ENCODE measurements at places on chromosomes 2 and 18.

- no peak for DNase-seq
Observed at GRCh38 chr2:196617430-196617829, 22.1 kb upstream of the CCDC150 start.

GRCh38 chr18:47560723-47561715 is 309.6 kb upstream of the SKOR2 start:
- DNase-seq, result no peak

DNA sequence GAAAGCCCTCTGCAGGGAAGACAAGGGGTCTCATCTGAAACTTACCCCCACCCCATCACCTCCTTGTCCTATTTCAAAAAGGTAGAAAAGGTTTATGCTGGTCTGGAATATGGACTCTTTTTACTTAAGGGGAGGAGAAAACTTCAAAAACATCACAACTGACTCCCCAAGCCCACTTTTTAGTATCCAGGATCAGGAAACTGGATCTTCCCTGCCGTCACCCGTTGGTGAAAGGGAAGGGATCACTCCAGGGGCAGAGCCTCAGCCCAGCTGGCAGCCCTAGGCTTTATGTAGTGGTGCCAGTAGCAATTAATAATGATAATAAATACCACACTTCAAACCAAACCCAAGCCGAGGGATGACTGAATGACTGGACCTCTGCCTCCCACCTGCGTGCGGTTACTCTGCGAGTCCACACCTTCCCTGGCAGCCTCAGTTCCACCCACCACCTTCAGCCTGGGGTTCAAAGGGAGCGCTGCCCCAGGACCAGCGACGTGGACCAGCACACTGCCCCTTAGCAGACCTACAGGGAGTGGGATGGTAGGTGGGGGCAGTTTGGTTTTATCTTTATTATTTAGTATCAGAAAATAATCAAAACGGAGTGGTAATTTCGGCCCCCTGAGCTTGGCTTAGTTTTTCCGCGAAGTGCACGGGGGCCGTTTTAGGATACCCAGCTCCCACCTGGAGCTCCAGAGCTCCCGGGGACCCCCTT is 4.9 kb upstream of the GATA6 start:
- no peak for DNase-seq

DNA sequence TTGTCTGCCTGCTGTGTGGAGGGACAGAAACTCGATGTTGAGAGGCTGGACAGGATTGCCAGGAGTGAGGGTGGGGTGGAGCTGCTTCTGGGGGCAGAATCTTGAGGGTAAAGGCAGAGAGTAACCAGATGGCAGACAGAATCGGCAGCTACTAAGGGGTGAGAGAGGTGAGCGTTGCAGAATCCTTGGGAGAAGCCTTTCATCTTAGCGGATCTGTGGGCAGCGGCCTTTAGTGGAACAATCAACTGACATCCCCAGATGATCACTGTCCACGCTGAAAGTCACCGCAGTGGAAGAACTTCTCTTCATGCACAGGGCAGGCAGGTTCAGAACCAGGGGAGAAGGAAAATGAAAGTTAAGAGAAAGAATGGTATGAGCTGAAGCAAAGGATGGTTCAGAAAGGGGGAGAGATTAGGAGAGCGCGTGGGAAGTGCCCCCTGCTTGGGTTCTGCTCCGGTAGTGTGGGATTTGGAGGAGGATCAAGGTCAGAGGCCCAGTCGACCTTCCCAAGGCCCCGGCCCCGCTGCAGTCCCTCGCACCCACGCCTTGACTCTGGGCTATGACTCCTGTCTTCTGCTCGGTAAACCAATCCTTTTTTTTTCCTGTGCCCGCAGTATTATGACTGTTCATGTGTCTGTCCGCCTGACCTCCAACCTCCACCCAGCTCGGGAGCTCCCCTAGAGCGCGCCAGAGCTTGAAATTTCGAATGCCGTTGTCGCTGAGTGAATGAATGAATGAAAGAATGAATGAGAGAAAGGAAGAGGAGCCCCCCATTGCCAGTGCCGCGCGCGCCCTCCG is 584 bp downstream of the BOLA3 start:
- DNase-seq, result no peak

DNA sequence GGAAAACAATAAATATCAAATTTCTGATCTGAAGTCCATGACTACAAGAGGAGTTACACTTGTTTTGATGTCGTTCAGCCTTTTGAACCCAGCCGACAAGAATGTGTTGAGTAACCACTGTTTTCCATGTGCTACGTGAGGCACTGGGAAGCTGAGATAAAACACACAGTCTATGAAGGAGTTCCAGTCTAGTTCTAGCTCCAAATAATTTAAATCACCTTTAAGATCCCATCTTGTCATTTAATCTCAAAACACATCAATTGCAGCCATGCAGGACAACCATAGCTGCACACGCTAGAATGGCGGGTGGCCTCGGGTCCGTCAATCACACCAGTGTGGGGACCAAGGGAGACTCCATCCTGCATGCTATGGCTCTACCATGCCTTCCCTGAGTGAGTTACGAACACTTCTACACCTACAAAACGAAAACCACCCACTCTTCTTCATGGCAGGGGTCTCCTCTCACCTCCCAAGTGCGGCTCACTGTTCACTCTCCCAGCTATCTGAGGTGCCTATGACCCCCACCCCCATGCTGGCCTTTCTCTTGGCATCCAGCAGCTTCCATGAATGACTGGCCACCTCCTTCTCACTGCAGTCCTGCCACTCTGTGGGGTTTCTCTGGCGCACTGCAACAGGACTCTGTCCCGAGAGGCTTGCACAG is 3.8 kb downstream of the FHL2 start:
- no peak for DNase-seq

DNA sequence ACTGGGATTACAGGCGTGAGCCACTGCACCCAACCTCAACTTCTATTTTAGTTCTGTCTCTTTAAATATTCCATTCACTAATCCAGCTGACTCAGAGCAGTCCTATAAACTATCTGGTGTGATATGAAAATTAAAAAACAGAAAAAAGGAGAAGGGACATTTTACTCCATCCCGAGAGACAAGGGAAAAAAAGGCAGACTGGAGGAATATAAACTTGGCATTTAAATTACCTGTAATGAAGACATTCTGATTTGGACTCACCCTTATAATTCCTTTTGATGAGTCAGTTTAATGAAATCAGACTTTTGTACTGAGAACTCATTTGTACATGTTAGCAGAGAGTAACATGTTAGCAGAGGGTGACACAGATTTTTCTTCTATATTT is 74.8 kb upstream of the RIOK3 start:
- DNase-seq, result no peak

All from H1 (cell line).